NAMALWA (cell line): ENCODE measurements at places on chromosomes 13 and 19.

DNA sequence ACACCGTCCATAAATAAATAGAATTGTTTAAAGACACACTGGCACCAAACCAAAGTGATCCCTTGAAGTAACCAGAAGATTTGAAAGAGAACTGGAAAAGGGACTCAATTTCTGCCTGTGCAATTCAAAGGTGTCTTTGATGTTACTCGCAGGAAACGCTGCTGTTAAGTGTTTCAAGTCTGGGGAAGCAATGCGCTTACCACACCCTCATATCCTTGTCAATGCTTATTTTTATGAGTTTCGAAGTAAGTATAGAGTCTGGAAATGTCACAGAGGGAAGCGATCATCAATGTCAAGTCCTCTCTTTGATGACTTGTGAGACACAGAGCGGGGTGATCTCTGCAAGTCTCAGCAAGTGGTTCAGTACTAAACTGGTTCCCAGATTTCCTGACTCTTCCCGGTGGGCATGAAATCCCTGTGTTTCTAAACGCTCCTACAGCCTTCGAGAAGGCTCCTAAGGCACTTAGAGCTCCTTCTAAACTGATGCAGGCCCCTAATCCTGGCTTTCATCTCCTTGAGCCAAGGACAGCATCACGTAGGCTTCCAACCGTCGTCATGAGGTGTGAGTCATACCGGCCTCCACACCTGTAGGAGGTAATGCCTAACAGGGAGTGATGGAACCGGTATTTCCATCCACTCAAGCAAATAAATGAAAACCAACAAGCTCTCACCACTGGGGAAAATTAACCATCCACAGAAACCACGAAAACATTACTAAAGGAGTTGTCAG lies 22.8 kb downstream of the SYDE1 start:
- no peak for DNase-seq

- DNase-seq, result no peak
Measured at GRCh38 chr13:114070098-114070799, 62.2 kb downstream of the RASA3 start.

GRCh38 chr13:81230386-81230785 lies 889.5 kb upstream of the SPRY2 start:
- no peak for DNase-seq

DNA sequence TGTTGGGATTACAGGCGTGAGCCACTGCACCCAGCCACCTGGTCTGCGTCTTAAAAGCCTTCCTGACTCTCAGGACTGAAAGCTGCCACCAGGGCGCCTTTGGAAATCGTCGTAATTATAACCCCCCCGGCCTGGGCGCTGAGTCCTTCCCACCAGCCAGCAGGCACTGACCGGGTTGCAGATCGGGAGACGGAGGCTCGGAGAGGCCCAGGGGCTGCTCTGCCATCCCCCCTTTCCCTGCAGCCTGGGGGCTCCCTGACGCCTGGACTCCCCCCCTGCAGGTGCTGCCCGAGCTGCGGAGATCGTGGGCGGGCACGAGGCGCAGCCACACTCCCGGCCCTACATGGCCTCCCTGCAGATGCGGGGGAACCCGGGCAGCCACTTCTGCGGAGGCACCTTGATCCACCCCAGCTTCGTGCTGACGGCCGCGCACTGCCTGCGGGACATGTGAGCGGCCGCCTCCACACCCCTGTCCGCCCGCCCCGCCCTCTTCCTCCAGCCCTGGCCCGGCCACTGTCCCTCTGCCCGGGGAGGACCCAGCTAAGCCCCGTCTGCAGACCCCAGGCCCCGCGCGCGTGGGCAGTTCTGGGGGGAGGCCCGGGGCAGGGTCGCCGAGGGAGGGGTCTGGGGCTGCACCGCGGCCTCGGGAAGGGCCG lies 2.5 kb downstream of the PRTN3 start:
- DNase-seq, result no peak

- DNase-seq, result no peak
Measured at GRCh38 chr13:31955101-31955500, 76.5 kb upstream of the FRY start.

GRCh38 chr13:97851269-97851668 lies 102.2 kb upstream of the IPO5 start:
- DNase-seq, result no peak

DNA sequence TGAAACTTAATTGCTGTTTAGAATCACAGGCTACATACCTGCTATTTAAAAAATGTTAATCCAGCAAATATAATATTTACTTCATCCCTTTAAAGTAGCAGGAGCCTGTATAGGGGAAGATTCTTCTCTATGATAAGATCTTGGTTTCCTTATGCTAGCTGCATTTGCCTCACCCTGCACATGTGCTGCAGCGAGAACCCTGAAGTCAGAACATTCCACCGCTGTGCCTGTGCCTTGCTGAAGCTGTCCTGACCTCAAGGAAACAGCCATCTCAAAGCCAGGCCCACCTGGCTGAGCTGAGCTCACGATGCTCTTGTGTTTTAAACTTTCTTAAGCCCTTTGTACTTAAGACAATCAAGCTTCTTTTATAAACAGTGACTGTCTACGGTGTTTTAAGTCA lies 355.0 kb upstream of the PCDH20 start:
- no peak for DNase-seq

- DNase-seq, result no peak
Measured at GRCh38 chr19:3897936-3898335, 17.5 kb downstream of the ATCAY start.

DNA sequence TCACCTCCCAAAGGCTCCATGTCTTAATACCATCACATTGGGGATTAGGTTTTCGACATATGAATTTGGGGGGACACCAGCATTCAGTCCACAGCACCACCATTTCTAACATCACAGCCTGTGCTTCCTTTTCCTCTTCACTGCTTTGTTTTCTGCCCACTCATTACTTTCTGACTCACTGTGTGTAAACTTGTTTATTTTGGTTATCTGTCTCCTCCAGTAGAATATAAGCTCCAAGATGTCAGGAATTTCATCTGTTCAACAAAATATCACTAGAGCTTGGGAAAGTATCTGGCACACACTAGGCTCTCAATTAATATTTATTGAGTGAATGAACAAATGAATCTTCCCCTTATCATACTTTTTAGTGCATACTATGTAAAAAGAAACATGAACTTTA lies 152.0 kb downstream of the NUFIP1 start:
- DNase-seq, result no peak
